AG20443 (cell line): ENCODE measurements at places on chromosomes 12 and 14.

DNA sequence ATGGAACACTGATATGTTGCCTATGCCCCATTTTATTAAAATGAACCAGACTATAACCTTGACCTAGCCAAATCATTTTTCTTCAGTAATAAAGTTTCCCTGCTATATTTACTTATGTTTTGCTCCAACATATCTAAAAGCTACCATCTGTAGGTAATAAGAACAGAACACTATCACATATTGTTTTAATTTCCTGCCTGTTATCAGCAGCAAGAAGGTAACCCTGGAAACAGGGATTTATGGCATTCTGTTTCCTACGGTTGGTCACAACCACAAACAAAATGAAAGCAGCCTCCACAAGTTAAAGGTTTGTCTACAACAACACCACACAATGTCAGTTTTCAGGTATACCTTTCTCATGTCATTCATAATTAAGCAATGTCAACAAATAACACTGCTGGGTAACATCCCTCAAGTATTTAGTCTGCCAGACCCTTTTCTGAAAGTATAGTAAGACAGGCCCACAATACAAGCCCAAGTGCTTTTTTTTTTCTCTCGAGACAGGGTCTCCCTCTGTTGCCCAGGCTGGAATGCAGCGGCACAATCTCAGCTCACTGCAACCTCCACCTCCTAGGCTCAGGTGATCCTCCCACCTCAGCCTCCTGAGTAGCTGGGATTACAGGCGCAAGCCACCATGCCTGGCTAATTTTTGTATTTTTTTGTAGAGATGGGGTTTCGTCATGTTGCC, 25.5 kb downstream of the GCH1 start:
- no peak for DNase-seq

DNA sequence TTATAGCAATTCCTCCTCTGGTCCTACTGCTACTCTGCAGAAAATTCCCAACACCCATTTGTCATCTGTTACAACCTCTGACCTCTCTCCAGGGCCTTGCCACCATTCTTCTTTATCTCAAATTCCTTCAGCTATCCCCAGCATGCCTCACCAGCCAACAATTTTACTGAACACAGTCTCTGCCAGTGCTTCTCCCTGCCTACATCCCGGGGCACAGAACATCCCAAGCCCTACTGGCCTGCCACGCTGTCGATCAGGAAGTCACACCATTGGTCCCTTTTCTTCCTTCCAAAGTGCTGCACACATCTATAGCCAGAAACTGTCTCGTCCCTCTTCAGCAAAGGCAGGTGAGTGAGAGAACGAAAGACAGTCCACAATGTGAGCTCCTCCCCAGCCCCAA, 122.1 kb downstream of the TTLL5 start:
- DNase-seq: no peak

GRCh38 chr14:104803280-104803911, 2.5 kb downstream of the ZBTB42 start:
- no peak for DNase-seq

GRCh38 chr12:25054783-25055144, 105.9 kb upstream of the BCAT1 start:
- no peak for DNase-seq

DNA sequence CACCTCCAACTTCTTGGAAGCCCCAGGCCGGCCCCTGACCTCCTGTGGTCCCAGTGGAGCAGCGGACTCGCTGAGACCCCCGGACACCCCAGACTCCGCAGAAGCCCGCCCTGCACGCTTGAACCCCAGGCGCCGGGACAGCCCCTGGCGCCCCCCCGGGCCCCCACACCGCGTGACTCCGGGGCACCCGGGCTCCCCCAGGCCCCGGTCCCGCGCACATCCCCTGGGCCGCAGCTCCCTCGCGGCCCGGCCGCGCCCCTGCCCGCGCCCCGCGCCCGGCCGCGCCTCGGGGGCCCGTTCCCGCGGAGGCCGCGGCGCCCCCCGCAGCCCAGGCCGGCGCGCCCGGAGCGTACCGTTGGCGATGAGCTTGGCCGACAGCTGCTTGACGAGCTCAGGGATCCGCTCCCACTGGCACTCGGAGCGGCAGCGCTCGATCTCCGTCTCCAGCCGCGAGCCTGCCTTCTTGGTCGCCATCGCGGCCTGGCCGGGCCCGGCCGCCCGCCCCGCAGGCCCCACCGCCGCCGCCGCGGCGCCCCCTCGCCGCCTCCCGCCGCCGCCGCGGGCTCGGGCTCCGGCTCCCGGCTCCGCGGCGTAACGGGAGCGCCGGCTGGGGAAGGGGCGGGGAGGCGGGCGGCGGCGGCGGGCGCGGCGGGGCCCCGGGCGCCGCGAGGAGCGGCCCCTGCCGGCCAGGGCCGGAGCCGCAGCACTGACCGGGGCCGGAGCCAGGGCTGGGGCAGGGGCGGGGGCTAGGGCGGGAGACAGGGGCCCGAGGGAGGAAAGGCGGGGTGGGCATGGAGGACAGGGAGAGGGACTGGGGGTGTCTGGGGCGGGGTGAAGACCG, at the start of gene TTC7B:
Gene TTC7B, minus strand, starts transcription at position 609 of the 841 bp plus-strand sequence. Its CDS starts 135 bp downstream, at position 474.
- DNase-seq: peak; percentile 96

DNA sequence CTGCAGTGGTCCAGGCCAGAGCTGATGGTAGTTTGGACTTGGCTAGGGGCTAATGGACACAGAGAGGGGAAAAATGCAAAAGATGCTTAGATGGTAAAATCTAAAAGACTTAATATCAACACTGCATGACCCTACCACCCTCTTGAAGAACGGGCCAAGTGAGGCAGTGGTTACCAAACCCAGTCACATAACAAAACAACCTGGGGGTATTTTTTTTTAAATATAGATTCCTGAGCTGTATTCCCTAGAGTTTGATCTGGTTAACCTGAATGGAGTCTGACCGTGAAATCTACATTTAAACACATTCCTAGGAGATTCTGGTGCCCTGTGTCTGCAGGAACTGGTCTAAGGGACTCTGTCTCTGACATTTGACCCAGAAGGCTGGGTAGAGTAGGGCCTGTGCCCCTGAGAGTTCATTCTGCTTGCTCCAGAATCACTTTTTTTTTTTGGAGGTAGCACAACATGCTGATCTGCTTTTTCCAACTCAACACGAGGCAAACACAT, 15.7 kb downstream of the ABHD4 start:
- no peak for DNase-seq

DNA sequence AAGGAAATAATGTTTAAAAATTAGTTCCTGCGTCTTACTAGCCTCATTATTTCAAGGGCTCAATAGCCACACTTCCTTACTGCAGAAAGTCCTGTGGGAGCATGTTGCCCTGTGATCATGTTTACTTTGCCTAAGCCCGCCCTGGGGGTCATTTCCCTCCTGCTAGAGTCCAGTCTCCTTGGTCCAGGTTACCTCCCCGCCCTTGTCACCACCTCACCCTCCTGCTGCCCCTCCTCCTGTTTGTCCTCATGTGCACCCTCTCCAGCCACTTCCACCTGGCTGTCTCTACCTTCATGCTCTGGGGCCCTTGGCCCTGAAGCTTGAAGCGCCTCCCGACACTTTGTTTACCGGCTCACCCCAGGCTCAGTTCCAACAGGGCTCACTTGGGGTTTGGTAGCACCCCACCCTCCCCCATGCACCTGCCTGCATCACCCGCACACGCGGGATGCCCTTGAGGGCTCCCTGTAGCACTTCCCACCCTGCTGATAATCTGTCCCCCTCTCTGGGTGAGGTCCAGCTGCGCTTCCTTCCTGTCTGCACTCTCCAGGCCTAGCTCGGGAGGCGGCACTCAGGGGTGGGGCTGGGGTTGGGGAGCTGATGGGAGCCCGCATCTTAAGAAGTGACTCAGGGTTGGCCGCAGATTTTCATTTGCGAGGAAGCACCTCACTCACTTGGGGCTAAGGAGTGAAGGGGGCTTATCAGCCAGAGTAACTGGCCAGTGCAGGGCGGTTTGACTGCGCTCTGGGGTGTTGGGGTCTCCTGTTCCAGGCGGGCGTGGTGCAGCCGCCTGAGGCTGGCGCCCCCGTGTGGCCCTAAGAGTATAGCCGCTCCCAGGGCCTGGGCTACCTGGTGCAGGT, 40.1 kb downstream of the SMIM41 start:
- peak; percentile 49 for DNase-seq
